ENCODE measurements at places on chromosomes 11 and 22. TPM values are rescaled to one million over a fixed set of nuclear protein-coding genes. Genes with fewer than 3 reads are reported as not detected.

- H3K27me3 ChIP-seq = no peaks in the 10 kb centered on the region
- no peaks in the 10 kb centered on the region for H3K36me3 ChIP-seq
- peaks cover 6% of the 10 kb centered on the region for H3K4me1 ChIP-seq
- H3K4me3 ChIP-seq = no peak overlapping the region
- no peak overlapping the region for H3K27ac ChIP-seq
Measured at GRCh38 chr11:4865855-4866254, 15.8 kb upstream of the OR51T1 start.

SLN gene
- not detected for total RNA-seq

GRCh38 chr11:64246871-64247728 lies at the start of gene PPP1R14B:
PPP1R14B (minus strand) TSS chr11:64246943; CDS start chr11:64246673, 270 bp downstream.
- peak within 1 kb of the TSS; percentile 90 for H3K4me3 ChIP-seq
- H3K36me3 ChIP-seq = no peaks in the 10 kb centered on the region
- peak within 1 kb of the TSS; percentile 61 for H3K27ac ChIP-seq
- DNase-seq = no peak
- no peaks in the 10 kb centered on the region for H3K4me1 ChIP-seq
- H3K27me3 ChIP-seq = no peaks in the 10 kb centered on the region

ARVCF gene
- total RNA-seq = 49.6 TPM

GRCh38 chr22:38453066-38453672 lies 1.8 kb downstream of the KCNJ4 start:
- H3K4me3 ChIP-seq = no peak overlapping the region
- no peak for DNase-seq
- no peak overlapping the region for H3K27ac ChIP-seq
- peaks cover 35% of the 10 kb centered on the region for H3K27me3 ChIP-seq

- no peaks in the 10 kb centered on the region for H3K36me3 ChIP-seq
- H3K4me3 ChIP-seq = no peak overlapping the region
- no peaks in the 10 kb centered on the region for H3K4me1 ChIP-seq
- no peak for DNase-seq
- H3K27ac ChIP-seq = no peak overlapping the region
Measured at GRCh38 chr22:27115816-27116256, 458.4 kb downstream of the MIAT start.

DNA sequence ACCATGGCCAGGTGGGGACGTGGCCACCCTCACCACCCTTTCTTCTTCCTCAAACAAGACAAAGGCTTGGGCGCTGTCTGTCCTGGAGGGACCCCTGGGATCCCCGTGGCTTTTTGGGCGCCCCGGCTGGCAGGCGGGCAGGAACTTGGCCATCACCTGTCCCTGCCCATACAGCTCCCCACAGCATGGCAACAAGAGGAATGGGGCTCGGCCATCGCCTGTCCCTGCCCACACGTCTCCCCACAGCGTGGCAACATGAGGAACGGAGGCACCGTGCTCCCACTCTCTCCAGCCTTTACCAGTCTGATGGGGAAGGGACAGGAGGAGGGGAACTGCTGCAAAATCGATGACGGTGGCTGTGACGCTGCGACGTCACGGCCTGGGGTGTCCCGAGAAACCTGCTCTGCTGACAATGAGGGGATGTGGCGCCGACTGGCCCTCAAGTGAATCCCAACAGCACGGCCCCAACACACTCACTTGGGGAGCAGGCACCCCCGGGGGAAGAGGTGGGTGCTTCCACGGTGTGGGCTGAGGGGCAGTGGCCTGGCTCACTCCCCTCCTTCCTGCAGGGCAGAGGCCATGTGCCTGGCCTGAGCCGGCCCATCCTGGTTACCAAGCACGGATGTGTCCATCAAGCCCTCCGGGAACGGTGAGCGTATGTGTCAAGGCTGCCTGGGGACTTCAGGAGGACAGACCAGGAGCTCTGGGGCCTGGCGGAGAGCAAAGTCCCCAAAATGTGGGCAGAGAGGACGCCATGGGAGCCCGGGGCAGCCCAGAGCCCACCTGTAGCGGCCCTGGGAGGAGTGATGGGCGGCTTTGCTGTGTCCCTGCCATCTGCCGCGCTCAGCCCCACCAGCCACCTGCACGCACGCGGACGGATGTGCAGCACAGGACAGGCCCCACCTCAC lies 30.4 kb downstream of the TOLLIP start:
- no peak overlapping the region for H3K4me3 ChIP-seq
- H3K36me3 ChIP-seq = peaks cover 14% of the 10 kb centered on the region
- H3K4me1 ChIP-seq = no peaks in the 10 kb centered on the region
- H3K27ac ChIP-seq = no peak overlapping the region
- DNase-seq = no peak

ENTHD1 gene
- not detected for total RNA-seq

OSBP2 gene
- 3.7 TPM for total RNA-seq
